ENCODE measurements at places on chromosomes 12 and 14. TPM values are rescaled to one million over a fixed set of nuclear protein-coding genes. Genes with fewer than 3 reads are reported as not detected.

Gene TMEM116
- total RNA-seq, result 10.2 TPM

Gene INHBC
- total RNA-seq, result not detected

Gene VRTN
- not detected for total RNA-seq

Gene AHNAK2
- total RNA-seq, result 223 TPM

Gene KRT85
- total RNA-seq, result not detected

Gene MIP
- total RNA-seq, result not detected

Gene RARG
- 41.2 TPM for total RNA-seq

Gene PRH2
- total RNA-seq, result not detected

Gene NFATC4
- 0.36 TPM for total RNA-seq

Gene HVCN1
- 0.87 TPM for total RNA-seq

Gene GOLGA5
- total RNA-seq, result 22.3 TPM

Gene IL22
- not detected for total RNA-seq

Gene CLEC4D
- total RNA-seq, result not detected

Gene PLEKHG7
- total RNA-seq, result not detected

Gene ST8SIA1
- 0.13 TPM for total RNA-seq

Gene COX8C
- total RNA-seq, result not detected

Gene GZMB
- 1.2 TPM for total RNA-seq

Gene TMBIM4
- 115 TPM for total RNA-seq

Gene OTOGL
- not detected for total RNA-seq

Gene DNAJC22
- total RNA-seq, result 1.9 TPM

Gene PLCZ1
- not detected for total RNA-seq

Gene GPR137C
- 2.7 TPM for total RNA-seq

All from Panc1 (cell line).